ENCODE measurements at places on chromosomes 1 and 21.
A peak's percentile ranks its signal among the peaks of the same experiment; 100 is the strongest.

GRCh38 chr1:18861082-18861481 lies 1.6 kb upstream of the TAS1R2 start:
- no peak for DNase-seq

DNA sequence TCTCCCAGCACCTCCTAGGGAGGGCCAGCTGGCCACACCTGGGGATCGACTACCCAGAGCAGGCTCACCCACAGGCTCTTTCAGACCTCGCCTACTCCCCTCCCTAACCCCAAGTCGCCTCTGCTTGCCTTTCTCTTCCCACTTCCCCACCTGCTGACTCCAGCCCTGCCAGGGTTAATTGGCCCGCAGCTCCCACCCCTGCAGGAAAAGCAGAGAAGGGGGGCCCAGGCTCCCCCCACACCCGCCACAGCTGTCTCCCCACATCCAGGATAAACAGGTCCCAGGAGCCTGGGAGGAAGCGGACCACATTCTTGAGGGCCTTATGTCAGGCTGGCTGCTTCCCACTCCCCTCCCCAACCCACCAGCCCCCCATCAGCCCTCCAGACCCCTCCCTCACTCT lies 45.0 kb downstream of the TAS1R2 start:
- DNase-seq = no peak

DNA sequence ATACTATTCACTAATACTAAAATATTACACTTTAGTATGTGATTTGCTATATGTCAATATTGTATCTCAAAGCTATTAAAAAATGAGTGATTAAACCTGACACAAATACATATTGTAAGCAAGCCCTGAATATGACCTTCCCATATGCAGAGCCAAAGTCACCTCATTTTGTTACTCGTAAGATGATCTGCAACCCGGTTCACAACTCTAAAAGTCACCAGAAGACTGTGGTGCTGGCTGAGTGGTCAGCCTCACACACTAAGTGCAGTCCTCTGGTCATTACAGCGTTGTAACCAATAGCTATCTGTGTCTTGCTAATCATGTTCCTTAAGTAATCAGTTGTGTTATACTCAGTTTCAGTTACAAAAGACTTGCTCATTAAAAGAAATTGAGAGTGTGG lies 197.5 kb upstream of the L1TD1 start:
- DNase-seq = no peak

GRCh38 chr1:206694171-206695124 lies 9.7 kb downstream of the MAPKAPK2 start:
- no peak for DNase-seq

DNA sequence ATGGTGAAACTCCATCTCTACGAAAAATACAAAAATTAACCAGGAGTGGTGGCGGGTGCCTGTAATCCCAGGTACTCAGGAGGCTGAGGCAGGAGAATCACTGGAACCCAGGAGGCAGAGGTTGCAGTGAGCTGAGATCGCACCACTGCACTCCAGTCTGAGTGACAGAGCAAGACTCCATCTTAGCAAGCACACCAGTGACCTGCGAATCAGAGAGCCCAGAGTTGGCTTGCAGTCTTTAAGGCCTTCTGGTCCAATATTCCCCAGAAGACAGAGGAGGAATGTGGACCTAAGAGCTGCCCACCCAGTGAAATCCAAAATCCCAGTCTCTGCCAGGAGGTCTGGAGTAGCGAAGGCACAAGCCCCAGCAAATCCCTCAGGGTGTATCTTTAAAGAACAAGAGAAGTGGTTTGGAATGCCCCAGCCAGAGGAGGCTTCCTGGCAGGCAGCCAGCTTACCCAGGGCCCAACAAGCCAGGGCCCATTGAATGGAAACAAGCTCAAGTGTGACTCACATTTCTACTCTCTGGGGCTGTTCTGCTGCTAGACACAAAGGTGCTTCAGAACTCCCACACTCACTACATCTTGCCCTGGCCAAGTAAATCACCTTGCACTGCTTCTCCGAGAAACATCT lies 23.9 kb downstream of the GPR161 start:
- DNase-seq = no peak

DNA sequence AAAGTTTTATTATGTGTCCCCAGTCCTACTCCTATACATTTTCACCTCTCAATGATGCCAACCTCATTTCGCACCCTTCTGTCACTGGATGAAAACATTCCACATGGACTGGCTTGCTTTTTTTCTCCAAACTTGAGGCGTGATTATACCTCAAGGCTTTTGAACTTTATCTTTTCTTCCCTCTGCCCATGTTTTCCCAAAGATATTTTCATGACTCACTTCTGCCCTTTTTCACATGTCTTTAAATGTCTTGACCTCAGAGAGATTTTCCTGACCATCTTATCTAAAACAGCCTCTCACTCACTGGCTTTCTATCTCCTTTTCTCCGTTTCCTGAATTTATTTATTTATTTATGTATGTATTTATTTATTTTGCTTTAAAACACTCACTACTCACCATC lies 659.0 kb downstream of the PTPRC start:
- DNase-seq = no peak

DNA sequence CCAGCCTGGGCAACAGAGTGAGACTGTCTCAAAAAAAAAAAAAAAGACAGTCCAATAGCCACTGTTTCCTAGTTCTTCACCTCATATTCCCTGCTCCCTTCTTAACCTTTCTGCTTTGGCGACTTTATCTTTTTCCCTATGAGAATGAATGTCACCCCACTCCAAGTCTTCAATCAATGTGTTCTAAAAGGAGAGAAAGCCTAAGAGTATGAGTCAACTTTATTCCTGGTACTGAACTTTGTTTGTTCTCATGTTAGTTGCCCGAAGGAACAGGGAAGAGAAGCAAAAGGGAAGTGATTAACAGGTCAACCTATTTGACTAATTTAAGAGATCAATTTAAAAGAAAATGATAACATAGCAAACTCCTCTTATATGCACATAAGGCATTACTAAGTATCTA lies 39.9 kb upstream of the SLC16A1 start:
- no peak for DNase-seq

GRCh38 chr1:54678776-54679643 lies 36.7 kb upstream of the TTC4 start:
- no peak for DNase-seq

DNA sequence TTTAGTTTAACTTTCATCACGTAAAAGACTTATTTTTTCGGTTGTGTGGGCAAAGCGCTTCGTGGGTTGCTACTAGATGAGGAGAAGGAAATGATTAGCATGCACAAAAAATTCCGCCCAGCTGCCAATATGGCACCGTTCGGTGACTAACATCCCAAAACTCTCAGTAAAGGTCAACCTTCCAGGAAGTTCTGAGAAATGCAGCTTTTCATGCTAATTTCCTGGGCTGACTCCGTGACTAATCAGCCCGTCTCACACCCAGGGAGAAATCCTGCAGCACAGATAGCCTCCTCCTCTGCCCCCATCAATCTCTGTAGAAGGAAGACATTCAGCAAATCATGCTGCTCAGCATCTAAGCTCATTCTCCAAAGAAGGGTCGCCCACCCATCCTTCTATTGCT lies 34.1 kb downstream of the TMCO4 start:
- no peak for DNase-seq

GRCh38 chr1:150906329-150906728 lies 19.4 kb downstream of the CTXND2 start:
- DNase-seq = no peak

DNA sequence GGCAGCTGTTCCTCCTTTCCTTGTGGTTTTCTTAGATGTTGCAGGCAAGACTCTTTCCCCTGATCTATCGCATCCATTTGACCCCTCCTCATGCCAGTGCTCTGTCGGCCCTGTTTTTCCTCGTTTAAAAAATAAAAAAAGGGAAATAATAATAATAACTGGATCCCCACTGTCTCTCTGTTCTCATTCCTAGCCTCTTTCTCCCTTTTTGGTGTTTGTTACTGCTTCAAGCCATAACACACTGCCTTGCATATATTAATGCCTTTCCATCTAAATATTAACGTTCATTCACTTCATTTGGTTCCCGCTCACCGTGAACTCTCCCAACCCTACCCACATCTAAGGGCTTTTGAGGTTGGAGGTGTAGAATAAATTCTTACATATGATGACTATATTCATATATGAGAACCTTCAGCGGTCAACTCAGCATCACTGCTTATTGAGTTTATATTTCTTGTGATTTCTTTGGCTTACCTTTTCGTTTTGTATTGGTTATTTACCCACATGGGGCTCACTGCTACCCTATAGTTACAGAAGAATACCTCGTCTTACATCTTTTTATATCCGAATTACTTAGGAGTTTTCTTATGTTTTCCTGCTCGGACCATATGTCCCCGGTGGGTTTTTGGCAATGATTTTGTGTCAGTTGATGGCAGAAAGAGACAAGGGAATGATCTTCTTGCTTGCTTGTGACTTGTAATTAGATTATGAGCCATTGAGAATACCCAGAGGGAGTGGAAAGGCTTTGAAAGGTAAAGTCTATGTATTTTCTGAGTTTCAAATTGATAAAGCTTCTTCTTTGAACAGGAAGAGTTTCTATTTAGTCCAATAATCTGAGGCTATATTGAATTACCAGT lies 805 bp downstream of the ATG4C start:
- no peak for DNase-seq

- no peak for DNase-seq
Observed at GRCh38 chr1:227125929-227126545, 185.9 kb downstream of the COQ8A start.

DNA sequence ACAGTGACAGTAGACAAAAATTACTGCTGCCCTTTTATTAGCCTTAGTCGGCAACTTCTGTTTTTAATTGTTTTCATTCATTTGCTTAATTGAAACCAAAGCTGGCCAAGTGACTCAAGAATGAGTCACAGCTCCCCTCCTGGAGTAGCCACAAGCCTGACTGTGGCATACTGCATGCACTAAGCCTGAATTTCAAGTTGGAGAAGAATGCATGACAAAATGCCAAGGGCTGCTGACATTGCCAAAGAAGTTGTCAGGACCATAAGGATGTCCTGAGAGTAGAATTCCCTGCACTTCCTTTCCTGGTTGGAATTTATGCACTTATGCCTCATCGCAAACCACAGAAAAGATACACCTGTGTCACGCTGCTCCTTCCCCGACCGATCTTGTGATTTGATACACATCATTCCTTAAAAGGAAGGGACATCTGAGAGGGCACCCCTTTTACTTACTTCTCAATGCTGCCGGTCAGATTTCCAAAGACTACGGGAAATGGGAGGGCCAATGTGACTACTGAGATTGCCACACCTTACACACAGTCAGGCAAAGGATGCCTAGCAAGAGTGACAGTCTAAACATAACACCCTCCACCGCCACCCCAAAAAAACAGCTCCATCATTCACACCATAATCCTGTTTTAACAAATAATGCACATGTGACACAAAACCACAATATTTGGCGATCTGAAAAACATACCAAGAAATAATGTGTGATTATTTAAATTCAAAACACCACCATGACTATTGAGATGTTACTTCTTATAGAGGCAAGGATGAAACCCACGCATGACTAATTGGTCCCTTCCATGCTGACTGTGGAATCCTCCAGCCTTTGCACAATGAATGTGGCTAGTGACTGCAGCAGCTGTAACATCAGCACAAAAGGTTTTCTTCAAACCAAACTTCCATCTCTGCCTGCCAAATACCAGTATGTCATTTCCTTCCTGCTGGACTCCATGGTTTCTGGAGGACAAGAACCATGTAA lies 28.2 kb downstream of the VAV3 start:
- DNase-seq = peak; percentile 39

DNA sequence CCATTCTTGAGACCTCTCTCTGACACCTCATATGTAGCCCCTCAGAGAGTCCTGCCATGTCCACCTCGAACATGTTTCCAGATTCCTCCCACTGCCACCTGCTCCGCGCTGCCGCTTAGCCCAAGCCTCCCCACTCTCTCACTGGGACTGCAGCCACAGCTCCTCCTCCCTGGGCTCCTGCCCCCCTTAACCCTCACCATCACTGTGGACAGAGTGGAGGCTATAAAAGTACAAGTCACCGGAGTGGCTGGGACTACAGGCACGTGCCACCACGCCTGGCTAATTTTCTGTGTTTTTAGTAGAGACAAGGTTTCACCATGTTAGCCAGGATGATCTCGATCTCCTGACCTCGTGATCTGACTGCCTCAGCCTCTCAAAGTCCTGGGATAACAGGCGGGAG lies 77.0 kb downstream of the VWA5B1 start:
- no peak for DNase-seq

DNA sequence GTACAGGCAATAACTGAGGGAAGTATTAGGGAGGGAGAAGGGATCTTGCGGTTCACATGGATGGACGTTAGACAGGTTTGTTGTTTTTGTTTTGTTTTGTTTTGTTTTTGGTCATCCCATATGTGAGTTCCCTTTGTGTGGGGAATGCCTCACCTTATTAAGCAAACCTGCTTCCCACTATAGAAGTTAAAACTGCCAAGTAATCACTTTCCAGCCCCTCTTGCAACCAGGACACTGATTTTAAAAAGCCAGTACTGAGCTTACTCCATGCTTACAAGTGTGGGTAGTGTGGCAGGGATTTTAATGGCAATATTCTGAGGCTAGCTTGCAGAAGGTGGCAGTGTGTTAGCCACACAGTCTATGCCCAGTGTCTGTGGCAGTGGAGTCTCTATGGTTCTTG lies 26.5 kb downstream of the SPATA45 start:
- DNase-seq = no peak

DNA sequence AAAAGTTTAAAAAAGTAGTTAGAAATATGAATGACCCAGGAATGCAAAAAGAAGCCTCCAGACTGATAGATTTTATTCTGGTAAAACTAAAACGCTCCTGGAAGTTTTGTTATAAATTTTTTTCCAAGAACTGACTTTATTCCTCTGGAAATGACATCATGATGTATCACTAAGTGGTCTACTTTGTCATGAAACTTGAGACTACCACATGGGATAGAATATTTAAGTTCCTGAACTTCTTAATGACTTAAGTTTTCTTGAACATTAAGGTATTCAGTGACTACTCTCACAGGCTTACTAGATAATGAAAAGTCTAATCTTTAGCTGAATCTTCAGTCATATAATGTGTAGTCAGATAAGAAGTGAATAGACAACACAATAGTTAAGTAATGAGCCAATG lies 842.2 kb downstream of the USP25 start:
- DNase-seq = no peak

GRCh38 chr1:115649964-115650363 lies 8.2 kb downstream of the VANGL1 start:
- no peak for DNase-seq

DNA sequence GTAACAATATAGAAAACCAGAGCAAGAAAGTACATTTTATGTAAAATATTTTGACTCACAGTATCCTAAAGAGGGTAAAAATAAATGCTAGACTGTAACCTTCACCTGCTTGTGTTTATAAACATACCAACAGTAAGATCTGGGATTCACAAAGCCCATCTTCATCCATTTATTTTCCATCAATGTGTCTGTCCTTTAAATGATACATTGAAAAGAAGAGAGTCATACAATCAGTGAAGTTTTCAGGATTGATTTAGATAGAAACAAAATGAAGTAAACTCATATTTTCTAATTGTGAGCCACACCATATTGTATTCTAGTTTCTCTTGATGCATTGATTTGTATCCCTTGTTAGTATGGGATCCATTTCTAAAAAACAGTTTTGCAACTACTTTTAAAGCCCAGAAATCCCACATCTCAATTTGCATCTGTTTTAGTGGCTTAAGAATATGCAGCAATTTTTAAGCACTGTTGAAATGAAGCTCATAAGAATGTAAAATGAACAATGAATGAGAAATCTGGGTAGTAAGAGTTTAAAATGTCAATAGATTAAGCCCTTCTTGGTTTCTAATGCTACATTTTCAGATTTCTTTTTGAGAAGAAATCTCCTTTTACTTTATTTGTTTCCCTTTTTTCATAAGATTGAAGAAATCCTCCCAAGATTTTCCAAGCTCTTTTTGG lies 548.1 kb upstream of the ADGRL2 start:
- no peak for DNase-seq

GRCh38 chr21:38159355-38159754 lies 97.4 kb upstream of the KCNJ15 start:
- DNase-seq = peak; percentile 26

GRCh38 chr1:213418268-213419071 lies 367.4 kb downstream of the RPS6KC1 start:
- no peak for DNase-seq
